ENCODE measurements at places on chromosomes 13 and 19. TPM values are rescaled to one million over a fixed set of nuclear protein-coding genes. Genes with fewer than 3 reads are reported as not detected.

The TEX101 gene
- total RNA-seq = not detected

DNA sequence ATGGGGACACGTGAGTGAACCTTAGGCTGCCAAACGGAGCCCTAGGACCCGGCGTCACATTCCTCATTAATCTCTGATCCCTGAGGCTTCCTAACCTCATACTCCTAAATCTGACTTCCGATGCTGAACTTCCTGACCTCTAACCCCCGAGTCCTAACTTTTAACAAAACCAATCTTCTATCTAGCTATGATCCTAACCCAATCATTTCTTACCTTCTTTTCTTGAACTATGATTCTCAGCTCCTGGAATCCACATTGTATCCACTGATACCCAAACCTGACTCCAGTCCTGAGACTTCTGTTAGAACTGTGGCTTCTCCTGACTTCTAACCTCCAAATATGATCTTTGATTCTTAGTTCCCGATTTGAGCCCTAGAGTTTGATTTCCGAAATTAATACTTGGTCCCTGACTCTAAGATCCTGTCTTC, 447 bp downstream of the NFKBIB start:
- peak; percentile 19 for DNase-seq

The S1PR5 gene
- total RNA-seq = not detected

GRCh38 chr13:31775148-31775547, 35.8 kb downstream of the RXFP2 start:
- DNase-seq = no peak

GRCh38 chr13:53105890-53106289, 77.3 kb downstream of the OLFM4 start:
- no peak for DNase-seq

GRCh38 chr13:59088716-59089115, 1075.0 kb downstream of the DIAPH3 start:
- DNase-seq = no peak

The ZNF491 gene
- 0.17 TPM for total RNA-seq
